ENCODE measurements at places on chromosomes 7 and 10.
A peak's percentile ranks its signal among the peaks of the same experiment; 100 is the strongest.

- no peak for DNase-seq
These were observed 59.4 kb downstream of the CUZD1 start for GRCh38 chr10:122786269-122786668.

- no peak for DNase-seq
These were observed 182.7 kb downstream of the ELFN1 start for GRCh38 chr7:1852517-1853430.

- no peak for DNase-seq
These were observed 20.9 kb downstream of the WBP1L start for GRCh38 chr10:102764470-102765161.

DNA sequence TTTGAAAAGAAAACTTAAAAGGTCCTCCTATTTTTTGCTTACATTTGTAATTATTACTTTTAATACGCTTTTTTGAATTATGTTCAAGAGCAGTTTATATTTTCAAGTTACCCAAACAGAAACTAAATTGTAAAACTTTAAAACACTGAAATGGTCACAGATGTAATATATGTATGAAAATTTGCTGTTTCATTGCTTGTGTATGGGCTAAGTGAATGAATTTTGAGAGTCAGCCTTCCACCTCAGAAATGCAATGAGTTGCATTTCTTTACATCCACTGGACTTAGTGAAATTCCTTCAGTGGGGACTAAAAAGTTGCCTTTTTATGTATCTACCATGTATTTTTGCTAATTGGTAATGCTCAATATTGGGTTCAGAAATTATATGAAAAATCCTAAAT is 1.6 kb downstream of the VPS26A start:
- DNase-seq: no peak

GRCh38 chr7:127791446-127792189 is 139.6 kb downstream of the SND1 start:
- no peak for DNase-seq

- no peak for DNase-seq
These were observed 116.5 kb upstream of the EEPD1 start for GRCh38 chr7:36036590-36036989.

DNA sequence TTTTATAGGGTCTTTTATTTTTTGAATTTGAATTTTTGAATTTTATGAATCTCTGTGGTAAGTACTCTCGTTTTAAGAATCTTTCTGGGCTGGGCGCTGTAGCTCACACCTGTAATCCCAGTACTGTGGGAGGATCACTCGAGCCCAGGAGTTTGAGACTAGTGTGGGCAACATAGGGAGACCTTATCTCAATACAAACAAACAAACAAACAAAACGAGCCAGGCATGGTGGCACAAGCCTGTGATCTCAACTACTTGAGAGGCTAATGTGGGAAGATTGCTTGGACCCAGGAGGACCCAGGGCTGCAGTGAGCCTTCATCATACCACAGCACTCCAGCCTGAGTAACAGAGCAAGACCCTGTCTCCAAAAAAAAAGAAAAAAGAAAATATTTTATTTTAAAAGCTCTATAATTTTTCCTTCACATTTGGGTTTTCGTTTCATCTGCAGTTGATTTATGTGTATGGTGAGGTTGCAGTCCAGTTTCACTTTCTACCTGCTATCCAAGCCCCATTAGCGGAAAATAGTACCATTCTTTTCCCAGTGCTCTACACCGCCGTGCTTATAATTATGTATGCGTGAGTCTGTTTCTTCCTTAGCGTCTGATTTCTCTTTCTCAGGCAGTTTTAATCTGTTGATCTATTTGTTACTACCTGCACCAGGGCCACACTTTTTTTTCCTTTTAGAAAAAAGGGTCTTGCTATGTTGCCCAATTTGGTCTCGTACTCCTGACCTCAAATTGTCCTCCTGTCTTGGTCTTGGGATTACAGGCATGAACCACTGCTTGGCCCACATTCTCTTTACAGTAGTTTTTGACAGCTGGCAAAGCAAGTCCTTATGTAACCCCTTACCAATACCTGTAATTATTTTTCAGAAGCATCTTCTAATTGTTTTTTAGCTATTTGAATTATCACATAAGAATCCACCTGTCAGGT is 21.7 kb downstream of the TRIM24 start:
- DNase-seq: no peak

DNA sequence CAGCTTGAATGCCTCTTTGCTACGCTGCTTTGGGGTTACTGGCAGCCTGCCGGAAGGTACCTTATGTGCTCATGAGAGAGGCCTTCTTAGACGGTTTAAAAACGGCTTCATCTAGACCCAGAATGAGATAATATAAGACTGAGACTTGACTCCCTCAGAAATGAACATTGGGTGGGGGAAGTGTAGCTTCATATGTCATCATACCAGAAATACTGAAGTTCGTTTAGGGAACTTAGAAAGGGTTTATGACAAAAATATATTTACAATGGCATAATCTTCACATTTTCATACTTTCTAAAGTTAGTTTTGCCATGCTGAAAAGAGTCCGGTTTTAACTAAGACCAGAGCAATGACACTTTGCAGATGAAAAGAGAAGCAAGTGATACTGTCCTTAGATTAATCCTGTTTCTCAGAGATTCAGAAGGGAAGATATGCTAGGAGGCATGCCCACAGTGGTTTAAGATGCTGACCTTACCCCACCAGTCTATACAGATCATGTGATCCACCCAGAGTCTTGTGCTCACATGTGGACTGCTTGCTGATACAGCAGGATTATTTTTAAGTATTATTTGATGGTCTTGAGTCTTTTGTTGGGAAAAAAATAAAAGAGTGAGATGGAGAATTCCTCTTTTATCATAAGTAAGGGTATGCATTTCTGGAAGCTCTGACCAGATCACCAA is 40.8 kb upstream of the HGF start:
- no peak for DNase-seq

- DNase-seq: no peak
These were observed 123.1 kb downstream of the GNAI1 start for GRCh38 chr7:80257756-80258155.

DNA sequence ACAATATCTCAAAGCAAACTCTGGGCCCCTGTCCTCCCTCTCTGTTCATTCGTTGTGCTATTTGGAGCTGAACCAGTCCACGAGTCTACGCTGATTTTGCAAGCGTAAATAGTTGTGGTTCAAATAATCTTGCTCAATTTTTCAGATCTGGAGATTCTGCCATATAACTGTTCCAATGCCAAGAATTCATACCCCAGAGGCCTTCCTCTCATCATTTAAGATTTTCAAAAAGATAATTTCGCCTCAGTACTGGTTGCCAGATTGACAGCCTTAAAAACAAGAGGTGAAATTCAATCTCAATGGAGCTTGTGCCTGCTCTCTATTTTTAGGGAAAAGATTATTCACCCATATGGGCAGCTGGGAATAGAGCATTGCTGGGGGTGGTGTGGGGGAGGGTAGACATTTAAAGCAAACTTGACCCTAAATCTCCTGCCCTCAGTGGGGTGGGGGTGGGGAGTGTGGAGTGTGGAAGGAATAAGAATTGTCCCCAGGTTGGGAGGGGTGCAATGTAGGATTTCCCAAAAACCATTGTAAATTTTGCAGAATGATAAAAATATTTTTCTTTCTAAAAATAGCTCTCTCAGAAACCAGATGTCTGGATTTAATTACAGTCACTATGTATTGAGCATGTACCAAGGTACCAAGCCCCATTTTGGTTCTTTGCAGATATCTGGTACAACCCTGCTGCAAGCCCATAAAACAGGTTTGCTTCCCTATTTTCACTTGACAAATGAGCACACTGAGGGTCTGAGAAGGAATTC is 104.7 kb upstream of the EEPD1 start:
- no peak for DNase-seq

GRCh38 chr7:72112530-72112929 is 299.6 kb downstream of the CALN1 start:
- DNase-seq: no peak

GRCh38 chr7:64879086-64879730 is 23.9 kb upstream of the ZNF273 start:
- DNase-seq: no peak

DNA sequence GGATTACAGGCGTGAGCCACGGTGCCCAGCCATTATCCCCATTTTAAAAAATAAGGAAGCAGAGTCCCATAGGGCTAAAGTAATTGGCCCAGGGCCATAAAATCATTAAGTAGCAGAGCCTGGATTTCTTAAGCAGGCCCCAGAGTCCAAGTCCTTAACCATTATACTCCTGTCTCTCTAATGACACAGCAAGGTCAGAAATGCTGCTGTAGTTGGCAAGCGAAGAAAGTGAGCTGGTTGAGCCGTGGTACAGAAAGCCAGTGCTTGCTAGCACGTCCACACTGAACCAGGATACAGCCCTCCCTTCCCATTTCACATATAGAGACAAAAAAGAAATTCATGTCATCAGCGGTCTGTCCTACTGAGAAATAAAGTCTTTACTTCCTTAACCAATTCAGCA is 562.7 kb downstream of the GALNT17 start:
- no peak for DNase-seq

GRCh38 chr7:17131060-17131345 is 167.4 kb upstream of the AHR start:
- DNase-seq: no peak

- DNase-seq: no peak
These were observed 140.5 kb downstream of the LHPP start for GRCh38 chr10:124602121-124602561.

- no peak for DNase-seq
These were observed 153.2 kb upstream of the LYZL2 start for GRCh38 chr10:30782537-30783461.

GRCh38 chr7:105975770-105976417 is 12.8 kb downstream of the CDHR3 start:
- no peak for DNase-seq

DNA sequence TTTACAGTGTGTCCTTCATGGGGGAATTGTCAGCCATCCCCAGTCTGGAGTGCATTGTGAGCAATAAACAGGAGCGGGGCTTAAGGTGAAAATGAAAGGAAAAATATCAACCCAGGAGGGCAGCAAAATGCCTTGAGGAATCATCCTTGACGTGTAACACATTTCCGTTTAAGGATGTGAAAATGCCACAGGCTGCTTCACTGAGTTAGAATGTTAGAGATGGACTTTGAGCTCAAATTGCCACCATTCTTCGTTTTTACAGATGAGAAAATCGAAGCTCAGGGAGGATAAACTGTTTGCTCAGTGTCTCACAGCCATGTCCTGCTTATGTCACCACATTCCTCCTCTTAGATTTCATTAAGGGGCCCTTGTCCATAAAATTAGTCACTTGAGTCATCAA is 23.1 kb downstream of the SORCS3 start:
- no peak for DNase-seq

- DNase-seq: no peak
These were observed 19.8 kb downstream of the OR2F1 start for GRCh38 chr7:143974459-143974858.

DNA sequence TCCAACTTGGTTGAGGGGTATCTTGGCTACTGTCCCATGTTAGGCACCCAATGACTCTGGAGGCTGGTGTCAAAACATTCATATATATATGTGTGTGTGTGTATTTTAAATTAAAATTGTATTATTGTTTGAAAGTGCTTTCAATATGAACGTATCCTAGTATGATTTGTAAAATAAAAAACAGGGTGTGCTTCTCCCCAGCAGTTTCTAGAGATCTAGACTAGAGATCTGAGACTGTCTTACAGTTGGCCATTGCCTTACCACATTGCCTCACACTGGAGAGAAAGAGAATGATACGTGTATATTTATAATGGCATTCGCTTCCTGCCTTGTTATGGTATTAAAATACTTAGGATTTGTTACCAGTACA is 1.2 kb downstream of the BAG3 start:
- DNase-seq: no peak

- DNase-seq: no peak
These were observed 29.1 kb downstream of the CPED1 start for GRCh38 chr7:121017586-121017985.

DNA sequence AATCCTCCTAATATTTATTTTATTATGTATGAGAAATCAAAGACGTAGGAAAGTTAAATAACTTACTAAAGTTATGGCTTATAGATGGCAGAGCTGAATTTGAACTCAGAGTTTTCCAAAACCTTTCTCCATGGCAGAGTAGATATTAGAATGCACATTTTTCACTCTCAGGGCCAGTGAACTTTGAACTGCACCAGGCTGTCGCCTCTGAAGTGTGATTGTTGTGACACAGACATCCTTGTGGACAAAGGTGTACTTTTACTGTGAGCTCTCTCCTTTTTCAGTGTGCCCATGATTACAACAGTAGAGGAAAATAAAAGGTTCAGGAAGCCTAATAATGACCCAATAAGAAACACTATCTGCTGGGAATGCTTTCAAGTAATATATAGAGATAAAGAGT is 29.1 kb downstream of the TES start:
- DNase-seq: no peak

DNA sequence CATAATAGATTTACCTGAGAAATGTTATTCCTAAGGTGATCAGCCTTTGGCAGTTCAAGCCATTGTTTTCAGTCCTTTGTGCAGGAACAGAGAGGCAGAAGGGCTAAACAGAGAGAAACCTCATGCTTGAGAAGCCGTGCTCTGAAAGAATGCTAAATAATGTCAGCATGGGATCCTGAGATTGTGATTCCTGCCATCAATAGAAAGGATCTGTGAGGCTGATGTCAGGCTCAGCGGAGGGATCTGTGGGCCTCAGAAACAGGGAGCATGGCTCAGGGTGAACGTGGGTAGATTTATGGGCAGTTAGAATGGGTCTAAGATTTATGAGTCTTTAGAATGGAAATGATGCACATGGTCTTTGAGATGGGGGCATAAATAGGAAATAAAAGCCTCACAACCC is 439.2 kb upstream of the IGFBP3 start:
- no peak for DNase-seq

DNA sequence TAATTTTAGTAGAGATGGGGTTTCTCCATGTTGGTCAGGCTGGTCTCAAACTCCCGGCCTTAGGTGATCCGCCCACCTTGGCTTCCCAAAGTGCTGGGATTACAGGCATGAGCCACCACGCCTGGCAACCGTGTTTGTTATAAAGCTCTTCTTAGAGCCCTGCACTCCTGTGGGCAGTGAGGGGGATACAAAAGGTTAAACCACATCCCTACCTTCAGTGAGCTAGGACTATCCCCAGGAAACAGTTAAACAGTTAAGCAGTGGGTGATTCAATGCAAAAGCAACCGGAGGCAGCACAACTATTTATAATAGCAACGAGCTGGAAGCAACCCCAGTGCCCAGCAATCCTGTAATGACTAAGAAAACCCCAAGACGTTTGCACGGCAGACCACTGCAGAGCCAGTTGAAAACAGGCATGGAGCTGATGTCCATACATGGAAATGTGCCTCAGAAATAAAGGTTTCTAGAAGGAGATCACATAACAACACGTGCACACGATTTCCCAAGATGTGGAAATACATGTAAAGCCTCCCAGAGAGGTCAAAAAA is 107.2 kb upstream of the LYZL2 start:
- no peak for DNase-seq

- DNase-seq: no peak
These were observed 63.6 kb upstream of the HGF start for GRCh38 chr7:81833401-81833800.

- DNase-seq: no peak
These were observed 17.2 kb upstream of the ATP6V0E2 start for GRCh38 chr7:149856583-149856982.

- peak; percentile 78 for DNase-seq
These were observed at the start of gene SMURF1 for GRCh38 chr7:99143853-99144672. Gene SMURF1, minus strand, starts transcription at chr7:99144108. Its CDS starts 328 bp downstream, at chr7:99143780.

- DNase-seq: no peak
These were observed 3.6 kb downstream of the R3HCC1L start for GRCh38 chr10:98138031-98138430.

GRCh38 chr7:55147736-55148135 is 128.9 kb downstream of the EGFR start:
- no peak for DNase-seq

All from NCI-H2081 (cell line).